ENCODE measurements at places on chromosomes 7 and 10.

DNA sequence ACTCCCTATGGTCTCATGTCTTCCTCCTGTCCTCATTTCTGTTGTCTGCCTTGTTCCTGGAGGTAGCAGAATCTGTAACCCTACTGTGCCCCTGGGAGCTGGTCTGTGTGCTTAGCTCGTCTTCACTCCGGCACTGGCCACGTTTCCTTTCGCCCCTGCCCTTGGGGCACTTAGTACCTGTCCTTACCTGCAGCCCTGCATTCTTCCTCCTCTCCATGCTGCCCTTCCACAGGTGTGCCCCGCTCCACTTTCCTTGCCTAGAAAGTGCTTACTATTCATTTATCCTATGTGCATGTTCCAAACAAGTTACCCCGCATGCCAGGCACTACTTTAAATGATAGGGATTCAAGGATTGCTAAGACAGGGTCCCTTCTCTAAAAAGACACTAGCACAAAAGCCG lies 199.9 kb upstream of the ZMIZ1 start:
- DNase-seq: no peak

DNA sequence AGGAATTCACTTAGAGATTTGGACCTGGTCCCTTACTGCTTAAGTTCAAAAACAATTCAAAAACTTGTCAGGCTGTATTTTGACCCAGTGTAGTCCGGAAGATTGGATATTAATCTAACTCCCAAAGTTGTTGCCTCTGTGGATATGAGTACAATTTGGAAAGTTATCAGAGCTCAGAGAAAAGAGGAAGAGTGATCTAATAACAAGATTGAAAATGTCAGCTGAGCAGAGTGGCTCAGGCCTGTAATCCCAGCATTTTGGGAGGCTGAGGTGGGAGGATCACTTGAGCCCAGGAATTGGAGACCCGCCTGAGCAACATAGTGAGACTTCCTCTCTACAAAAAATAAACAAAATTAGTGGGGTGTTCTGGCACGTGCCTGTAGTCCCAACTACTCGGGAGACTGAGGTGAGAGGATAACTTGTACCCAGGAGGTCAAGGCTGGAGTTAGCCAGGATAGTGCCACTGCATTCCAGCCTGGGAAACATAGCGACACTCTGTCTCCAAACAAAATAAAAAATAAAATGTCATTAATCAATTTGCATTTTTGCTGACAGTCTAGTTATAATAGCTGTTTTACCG lies 3.2 kb upstream of the ASCC1 start:
- DNase-seq: no peak

- DNase-seq: no peak
These were observed 819 bp downstream of the UNCX start for GRCh38 chr7:1233333-1234048.

DNA sequence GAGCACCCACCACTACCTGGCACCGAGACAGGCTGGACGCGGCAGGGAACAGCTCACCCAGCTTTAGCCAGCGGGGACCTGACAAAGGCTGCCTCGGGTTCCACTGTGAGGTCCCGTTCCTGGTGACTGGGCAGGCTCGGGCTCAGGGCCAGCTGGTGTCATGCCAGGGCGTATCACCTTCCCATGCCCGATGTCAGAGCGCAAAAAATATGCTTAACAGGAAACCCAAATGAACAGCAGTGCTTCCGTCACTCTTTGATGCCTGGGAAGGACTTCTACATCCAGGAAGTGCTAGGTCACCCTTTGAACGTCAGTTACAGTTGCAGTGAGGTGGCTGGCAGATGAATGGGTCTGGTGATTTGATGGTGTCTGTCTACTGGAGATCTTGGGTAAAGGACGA lies 106.0 kb downstream of the ADARB2 start:
- no peak for DNase-seq
